ENCODE measurements at places on chromosomes 1 and 21.

DNA sequence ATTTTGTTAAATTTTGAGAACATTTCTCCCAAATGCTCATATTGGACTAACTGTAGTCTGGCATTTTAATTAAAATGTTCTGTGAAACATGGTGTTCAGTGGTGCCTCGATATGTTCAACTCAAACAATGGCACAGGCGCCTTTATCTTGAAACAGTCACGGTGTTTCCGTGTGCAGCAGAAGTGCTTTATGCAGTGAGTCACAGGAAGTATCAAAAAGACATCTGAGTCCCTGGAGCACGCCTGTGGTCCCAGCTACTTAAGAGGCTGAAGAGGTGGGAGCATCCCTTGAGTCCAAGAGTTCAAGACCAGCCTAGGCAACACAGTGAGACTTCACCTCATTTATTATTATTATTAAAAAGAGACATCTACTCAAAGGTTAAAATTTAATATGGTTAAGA is 52.2 kb downstream of the GREM2 start:
- DNase-seq: no peak

- DNase-seq: no peak
Measured at GRCh38 chr1:163399976-163400601, 78.3 kb downstream of the NUF2 start.

DNA sequence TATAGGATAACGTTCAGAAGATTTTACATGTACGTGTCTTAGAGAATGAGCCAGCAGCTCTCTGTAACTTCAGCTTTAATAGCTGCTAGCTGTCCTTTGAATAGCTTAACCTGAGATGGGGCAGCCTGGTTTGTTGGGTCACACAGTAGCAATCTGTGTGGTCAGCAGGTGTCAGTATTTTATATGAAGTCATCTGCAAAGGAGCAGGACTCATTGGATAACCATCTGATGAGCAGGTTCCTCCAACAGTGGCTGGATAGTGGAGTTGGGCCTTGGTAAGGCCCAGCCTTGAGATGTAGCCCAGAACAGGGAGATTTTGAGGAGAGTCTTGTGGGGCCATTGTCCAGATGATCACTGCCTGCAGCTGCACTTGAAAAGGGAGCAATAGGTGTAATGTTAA is 6.4 kb downstream of the GSTM5 start:
- no peak for DNase-seq

GRCh38 chr1:228865627-228866330 is 130.5 kb downstream of the RHOU start:
- no peak for DNase-seq
